ENCODE measurements at places on chromosomes 7 and 10. TPM values are rescaled to one million over a fixed set of nuclear protein-coding genes. Genes with fewer than 3 reads are reported as not detected.

WIPF3 gene
- not detected for total RNA-seq

DKK1 gene
- total RNA-seq: not detected

GLCCI1 gene
- 17.7 TPM for total RNA-seq

DNA sequence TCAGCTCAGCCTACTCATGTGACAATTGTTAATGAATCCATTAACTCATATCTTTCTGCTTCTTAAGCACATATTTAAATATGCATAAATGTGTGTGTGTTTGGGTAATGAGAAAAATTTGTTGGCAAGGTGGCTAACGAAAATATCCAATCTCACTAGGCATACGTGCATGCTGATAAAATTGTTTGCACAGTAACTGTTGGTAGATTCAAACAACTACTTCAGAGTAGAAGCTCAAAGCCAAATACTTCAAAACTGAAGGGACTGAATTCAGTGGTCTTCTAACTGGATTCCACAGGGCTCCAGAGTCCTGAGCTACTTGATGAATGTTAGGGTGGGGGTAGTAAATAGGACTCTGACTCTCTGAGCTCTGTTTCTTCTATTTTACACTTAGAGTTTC lies 757.0 kb downstream of the GRM8 start:
- H3K36me3 ChIP-seq: no peaks in the 10 kb centered on the region
- H3K4me1 ChIP-seq: no peaks in the 10 kb centered on the region

All from activated CD8-positive, alpha-beta T cell treated with anti-CD3 and anti-CD28 coated beads, Interleukin-2, amount 10 ng/mL, durations not matched to agents 7 days and 5 days (primary cell).